ENCODE measurements at places on chromosomes 11 and 22.

DNA sequence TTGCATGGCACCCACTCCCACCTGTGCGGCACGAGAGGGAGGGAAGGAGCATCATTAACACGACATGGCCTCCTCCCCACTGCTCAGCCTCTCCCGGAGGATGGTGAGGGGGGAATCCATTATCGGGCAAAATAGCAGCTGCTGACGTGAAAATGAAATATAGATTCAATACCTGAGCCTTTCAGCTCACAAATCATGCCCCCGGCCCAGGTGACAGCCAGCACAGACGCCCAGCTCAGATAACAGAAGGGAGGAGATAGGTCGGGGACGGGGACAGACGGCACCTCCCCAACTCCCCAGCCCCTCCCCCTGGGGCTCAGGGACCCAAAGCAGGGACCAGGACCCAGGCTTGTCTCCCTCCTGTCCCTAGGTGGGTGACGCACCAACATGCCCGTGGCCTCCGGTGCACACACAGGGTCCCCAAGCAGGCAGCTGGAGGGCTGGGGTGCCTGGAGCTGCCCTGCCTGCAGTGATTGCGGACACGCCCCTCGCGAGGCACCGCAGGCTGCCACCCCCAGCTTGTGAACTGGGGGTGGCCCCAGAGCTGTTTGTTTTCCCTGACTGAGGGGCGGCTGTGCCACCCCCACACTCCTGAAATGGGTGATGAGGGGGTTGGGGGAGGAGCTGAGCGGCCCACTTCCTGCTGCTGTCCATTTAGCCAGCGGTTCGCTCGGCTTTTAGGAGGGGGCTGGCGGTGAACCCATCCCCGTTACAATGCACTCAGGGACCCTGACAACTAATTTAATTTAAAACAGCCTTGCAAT is 31.7 kb downstream of the FLRT1 start:
- DNase-seq = no peak

DNA sequence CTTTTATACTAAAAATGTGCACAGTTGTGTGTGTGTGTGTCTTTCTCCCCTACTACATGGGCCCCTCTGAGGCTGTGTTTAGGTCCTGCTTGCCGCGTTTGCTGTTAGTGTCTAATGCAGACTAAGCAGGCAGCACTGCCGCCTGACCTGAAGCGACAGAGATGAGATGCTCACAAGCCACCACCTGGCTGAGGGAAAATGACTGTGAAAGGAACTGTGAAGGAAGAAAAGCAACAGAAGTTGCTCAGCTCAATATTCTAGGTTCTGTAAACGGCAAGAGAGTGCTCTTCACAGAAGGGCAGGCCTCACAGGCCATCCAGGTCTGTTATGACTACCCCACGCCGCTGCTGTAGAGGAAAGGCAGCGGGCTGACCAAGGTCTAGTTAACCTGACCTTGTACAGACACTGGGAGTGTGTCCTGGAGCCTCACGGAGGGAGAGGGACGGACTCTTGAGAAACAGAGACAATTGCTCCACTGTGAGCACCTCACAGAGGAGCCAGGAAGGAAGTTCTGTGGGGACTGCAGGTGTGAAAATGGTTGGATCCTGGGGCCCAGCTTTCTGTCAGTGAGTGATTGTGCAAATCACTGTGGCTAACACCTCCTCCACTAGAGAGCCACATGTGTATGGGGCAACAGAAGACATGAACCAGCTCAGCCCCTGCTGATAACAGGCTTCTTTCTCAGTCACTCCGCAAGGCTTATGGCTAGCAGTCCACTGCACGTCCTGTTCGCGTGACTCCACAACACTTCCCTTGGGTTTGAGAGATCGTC is 31.3 kb upstream of the YPEL1 start:
- no peak for DNase-seq

DNA sequence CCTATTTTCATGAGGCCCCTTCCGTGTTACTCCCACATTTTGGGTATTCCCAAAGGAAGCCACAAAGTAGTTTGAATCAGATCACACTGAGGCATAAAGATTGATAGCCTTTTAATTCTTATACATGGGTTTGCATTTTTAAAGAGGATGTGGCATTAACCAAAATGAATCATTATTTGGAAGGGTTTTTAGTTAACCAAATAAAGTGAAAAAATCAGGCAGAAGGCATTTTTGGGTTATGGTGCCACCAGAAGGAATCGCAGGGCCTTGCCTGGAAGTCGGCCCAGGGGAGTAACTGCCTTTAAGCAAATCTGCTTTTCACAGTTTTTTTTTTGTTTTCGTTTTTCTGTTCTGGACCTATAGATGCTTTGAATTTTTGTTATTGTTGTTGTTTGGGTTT is 55.4 kb downstream of the HSD17B12 start:
- no peak for DNase-seq

- DNase-seq = no peak
These were observed 109.2 kb downstream of the MICAL3 start for GRCh38 chr22:17915188-17915587.

DNA sequence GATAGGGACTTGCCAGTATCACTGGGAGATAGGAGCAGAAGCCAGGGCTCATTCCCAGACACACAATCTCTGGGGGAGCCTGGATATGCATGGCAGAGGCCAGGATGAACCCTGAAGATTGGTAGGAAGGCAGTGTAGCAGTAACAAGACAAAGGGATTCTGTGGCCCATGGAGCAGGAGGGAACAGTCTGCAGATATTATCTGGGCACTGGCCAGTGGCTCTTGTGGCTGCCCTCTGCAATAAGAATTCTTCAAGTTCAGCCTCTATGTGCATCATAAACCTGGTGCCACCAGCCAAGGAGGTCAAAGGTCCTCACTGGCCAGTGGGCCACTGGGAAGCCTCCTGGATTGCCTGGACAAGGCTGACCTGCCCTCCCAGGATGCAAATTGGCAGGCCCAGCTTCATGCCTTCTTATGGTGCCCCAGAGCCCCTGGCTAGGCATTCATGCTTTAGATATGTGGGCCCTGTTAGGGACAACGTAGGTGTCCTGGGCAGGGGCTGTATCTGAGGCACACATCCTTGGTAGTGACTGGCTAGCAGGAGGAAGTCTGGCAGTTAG is 29.2 kb downstream of the KCNQ1OT1 start:
- DNase-seq = no peak

DNA sequence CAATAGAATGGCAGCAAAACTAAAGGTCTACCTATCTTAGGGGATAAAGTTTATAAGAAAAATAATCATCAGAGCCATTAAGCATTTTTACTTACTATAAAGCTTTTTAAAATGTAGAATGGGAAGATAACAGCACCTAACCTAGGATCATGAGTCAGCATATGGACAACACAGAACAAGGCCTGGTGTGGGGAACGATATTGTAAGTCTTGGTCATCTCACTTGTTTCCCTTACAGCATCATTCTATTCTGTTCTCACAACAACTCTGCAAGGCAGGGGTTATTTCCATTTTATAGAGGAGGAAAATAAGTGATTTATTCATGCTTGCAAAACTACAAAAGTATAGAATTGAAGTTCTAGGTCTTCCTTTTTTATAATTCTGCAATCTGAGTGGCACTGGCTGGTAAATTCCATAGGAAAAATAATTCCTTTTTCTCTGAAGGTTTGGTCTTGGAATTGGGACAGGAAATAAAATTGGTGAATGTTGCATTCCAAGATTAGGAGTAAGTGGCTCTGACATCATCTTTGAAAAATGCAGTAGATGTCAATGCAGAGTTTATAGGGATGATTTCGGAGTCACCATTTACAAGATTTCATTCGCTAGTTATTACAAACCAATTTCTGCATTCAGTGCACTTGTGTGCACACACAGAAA is 423.0 kb downstream of the DYNC2H1 start:
- no peak for DNase-seq

DNA sequence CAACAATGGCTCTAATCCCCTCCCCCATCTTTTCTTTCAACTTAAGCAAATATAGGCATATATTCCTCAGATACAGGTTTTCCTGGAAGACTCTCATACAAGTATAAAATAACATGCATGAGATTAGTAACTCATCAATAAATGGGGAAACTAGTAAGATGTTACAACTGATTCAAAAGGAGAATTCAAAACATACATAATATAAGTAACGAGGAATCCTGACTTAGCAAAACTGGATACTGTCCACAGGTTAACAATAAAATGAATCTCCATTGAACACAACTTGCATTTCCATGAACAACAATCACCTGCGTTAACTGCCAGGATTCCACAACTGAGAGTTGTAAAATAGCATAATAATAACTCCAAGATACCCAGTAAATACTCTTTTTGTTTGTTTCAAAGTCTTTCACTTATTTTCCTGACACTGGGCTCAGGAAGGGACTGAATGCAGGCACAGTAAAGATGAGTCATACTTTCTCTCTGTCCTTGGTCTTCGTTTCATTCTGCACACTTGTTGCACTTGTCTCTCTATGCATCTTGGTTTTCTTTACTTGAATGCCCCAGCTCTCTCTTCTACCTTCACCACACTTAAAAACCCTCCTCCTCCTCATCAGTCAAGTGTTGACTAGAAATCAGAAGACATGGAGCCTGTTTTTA is 8.1 kb downstream of the APIP start:
- no peak for DNase-seq

DNA sequence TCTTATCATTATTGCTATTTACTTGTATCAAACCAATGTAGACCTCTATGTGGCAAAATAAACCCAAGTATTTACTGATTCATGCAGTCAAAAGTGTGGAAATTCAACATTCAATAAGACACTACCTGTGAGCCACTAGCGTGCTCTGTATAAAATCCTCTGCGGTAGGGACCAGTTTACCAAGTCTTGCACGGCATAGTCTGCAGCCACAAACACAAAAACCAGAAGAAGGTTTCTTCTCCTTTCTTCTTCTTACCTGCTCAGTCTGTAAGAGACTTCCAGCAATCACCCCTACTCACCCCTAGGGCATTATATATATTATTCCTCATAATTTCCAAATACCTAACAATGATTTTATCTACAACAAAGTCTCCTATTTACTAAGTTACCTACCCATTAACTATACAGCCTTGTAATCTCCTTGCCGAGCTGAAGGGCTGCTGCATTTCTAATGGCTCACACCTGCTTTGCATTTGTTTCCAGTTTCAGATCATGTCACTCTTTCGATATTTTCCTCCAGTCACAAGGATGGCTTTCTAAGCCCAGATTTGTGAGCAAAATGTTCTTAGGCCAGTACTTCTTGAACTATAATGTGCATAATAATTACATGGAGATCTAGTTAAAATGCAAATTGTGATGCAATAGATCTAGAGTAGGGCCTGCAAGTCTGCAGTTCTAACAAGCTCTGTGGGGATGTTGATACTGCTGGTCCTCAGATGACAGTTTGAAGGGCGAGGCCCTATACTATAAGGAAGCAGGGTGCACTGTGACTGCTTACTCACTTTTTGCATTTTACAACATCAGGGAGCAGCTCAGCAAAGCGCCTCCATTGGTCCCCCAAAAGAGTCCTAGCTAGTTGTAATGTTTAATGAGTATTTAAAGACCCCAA is 191.9 kb upstream of the DDI1 start:
- no peak for DNase-seq

GRCh38 chr11:20388096-20389055 is 860 bp downstream of the PRMT3 start:
- DNase-seq = no peak

DNA sequence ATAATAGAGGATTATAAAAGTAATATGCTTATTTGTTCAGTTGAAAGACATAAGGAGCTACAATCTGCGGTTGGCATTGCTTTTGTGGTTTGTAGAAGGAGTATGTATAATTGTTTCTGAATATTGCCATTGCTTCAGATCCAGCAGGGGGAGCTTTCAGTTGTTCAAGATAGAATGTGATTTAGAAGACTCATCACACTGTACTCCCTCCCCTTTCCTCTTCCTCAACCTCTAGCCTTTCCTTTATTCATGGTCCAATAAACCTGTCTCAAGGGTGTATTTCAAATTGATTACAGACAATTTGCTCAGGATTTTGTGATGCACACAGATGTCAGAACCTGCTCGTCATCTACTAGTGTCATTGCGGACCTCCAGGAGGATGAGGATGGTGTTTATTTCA is 9.8 kb downstream of the PRMT3 start:
- DNase-seq = no peak

- no peak for DNase-seq
These were observed 24.2 kb downstream of the OR5B17 start for GRCh38 chr11:58334708-58335107.

DNA sequence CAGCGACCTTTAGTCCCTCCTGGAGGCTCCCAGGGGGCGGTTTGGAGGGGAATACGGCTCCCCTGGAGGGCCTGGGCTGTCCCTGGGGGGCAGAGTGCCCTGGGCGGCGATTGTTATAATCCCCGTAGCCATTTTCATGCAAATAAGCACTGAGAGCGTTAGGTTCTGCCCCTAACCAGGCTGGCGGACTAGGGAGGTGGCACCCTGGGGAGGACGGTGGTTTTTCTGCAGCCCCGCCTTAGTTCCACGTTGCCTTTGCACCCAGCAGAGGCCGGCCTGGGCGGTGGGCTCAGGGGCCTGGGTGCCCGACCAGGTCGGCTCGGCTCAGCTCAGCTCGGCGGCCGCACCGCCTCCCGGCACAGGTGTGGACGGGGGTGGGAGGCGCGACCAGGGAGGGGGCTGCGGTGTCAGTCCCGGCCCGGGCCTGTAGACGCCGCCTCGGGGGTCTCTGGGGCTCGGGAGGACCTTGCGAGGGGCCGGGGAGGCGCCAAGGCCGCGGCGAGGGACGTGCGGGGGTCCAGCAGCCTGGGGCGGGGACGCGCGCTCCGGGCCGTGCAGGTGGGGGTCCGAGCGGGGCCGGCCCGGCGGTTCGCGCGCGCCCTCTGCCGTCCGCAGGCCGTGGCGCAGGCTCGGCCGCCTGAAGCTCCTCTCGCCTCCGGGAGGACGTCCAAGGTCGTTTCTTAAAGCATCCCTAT is 2.3 kb upstream of the DUSP8 start:
- peak; percentile 41 for DNase-seq

GRCh38 chr11:61120706-61121191 is 18.5 kb downstream of the CD5 start:
- DNase-seq = no peak

DNA sequence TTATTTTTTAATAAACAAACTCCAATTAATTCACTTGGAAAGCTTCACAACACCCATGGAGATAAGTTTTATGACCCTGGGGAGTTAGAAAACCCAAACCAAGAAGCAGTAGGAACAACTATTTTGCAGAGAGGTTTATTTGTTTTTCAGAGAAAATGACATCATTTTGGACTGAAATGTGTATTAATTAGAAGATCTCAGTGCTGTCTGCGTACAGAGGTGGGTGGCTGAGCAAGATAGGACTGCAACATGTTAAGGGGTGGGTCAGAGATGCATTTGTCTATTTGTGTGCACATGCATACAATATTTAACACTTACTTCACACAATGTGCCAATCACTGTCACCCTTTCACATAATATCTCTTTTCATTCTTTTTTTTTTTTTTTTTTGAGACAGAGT is 1.1 kb downstream of the SCGB1A1 start:
- DNase-seq = no peak

DNA sequence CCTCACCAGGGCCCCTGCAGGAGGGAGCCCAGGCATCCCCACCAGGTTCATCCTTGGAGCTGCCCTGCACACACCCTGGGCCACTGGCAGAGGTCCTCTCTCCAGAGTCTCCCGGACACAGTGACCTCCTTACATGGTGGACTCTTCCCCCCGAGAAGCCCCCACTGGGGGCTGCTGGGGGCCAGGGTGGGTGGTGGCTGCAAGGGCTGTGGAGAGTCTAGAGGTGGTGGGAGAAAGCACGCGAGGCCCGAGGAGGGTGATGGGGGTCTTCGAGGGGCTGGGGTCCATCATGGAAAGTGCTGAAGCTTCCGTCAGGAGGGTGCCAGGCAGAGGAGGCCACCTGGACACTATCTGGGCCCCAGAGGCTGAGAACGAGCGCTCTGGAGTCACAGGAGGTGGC is 17.6 kb downstream of the PGA5 start:
- DNase-seq = no peak

Measured in activated gamma-delta T cell (primary cell).